ENCODE measurements at places on chromosomes 5 and 9.

- no peak for DNase-seq
Observed at GRCh38 chr5:61737301-61737963, 405.4 kb downstream of the ZSWIM6 start.

DNA sequence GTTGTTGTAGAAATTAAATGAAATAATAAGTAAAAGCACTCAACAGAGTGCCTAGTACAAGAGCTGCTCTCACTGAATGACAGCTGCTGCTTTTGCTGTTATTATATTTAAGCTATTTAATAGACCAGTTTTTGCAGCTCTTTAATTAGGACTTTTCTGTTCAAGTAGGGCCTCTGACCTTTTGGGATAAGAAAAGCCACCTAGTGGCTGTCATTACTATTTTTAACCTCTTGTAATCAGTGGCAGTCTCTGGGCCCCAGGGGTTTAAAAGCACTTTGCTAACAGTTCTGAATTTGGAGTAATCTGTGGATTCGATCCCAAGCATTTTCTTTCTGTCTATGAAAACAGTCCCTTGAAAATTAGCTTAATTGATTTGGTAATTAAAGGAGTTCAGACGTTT is 121.1 kb downstream of the NUDT12 start:
- no peak for DNase-seq

DNA sequence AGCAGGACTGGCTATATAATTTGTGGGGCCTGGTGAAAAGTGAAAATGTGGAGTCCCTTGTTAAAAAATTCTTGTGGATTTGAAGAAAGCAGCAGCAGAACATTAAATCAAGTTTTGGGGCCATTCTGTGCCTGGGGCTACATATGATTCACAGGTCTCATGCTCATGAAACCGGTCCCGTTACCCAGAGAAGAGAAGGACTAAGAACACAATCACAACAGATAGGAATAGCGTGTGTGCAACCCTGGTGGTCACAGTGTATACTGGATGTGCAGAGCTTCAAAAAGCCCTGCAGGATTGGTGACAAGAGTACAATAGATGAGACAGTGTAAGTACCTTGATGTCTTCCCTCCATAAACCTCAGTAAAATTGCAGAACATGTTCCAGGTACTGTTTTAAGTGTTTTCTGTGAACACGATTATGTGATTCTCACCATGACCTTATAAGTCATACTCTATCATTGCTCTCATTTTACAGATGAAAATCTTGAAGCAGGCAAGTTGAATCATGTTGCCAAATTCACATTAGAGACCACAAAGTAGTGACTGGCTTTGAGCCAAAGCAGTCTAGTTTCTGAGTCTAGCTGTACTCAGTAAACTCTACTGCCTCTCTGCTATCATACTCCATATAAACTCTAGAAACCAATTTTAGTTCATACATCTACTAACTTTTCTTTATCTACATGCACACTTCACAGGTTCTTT is 636.5 kb downstream of the TAF11L14 start:
- no peak for DNase-seq

DNA sequence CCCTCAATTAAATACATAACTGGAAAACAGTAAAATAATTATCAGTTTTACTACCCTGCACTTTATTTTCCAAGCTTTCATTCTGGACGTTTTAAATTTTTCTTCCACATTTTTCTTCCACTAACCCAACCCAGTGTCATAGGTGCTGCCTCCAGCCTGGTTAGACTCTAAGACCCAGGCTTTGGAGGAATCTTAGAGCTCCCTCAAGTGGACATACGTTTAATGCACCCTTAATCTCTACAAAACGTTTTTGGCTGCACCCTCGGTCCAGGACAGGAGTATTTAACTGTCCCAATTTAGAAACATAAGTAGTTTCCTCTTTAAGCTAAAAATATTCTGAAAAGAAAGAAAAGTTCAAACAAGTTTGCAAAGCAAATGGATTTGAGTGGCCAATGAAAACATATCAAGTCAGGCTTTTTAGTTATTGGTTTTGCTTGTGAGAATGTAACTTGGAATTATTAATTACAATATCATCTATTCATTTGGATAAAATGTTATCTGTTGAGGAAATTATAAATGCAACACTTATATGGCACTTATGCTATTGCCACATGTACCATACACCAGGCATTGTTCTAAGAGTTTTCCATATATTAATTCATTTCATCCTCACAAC is 38.9 kb downstream of the CDH6 start:
- no peak for DNase-seq

GRCh38 chr5:35617435-35618303 is at the start of gene SPEF2:
SPEF2 (plus strand) TSS chr5:35617863; CDS start chr5:35617998, 135 bp downstream.
- DNase-seq = peak; percentile 77

GRCh38 chr9:86531273-86531970 is 177.2 kb upstream of the TUT7 start:
- no peak for DNase-seq

- DNase-seq = no peak
Observed at GRCh38 chr5:56450766-56451165, 217.6 kb upstream of the ANKRD55 start.

- no peak for DNase-seq
Observed at GRCh38 chr5:171750311-171750788, 35.3 kb upstream of the SMIM23 start.

DNA sequence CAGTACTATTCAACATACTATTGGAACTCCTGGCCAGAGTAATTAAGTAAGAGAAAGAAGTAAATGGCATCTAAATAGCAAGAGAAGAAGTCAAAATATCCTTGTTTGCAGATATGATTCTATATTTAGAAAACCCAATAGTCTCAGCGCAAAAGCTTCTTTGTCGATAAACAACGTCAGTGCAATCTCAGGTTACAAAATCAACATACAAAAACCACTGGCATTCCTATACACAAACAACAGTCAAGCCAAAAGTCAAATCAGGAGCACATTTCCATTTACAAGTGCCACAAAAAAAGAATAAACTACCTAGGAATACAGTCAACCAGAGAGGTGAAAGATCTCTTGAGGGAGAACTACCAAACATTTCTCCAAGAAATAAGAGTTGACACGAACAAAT is 1901.9 kb upstream of the ACO1 start:
- DNase-seq = no peak

DNA sequence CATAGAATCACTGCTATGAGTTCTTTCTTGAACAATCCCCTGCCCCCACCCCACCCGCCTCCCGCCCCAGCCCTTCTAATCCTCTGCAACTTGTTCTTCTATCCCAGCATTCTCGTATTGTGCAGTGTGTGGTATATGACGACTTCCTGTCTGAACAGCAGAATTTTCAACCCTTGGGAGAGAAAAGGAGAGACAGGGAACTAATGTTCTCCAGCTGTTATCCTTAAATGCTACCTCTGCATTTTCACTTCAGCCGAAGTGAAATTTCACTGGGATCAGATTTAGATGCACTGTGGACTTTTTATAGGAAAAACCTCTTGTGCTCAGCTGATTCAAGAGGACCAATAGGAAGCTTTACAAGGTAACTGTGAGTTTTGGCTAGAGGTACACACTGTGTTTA is 2.2 kb downstream of the FBXL7 start:
- no peak for DNase-seq

DNA sequence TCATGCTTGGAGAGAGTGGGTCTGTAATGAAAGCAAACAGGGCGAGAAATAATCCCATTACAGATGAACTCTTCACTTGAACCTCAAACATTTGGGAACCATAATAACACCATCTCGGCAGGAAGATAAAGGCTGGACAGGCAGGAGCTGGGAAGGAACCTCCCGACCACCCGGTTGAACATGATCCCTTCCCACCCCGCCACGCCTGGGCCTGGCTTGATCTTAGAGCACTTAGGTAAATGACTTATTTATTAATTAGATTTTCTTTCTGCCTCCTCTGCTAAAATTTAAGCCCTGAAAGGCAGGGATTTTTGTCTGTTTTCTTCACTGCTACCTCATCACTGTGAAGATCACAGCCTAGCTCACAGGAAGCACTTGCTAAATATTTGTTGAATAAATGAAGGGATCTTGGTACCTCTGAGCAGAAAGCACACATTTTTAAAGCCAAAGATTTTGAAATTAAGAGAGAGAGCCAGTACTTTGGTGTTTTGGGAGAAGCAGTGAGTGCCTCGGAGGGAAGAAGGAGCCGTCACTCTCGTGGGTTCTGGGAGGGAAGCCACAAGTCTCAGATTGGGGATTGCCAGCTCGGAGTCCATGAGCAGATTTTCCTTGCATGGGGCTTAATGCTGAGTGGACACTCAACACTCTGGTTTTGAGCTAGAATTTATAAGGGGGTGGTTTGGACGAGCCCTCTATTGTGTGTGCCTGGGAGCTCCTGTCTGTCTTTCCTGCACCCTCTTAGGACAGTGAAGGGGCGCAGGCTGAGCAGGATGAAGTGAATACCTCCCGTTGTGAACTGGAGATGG is 133.3 kb downstream of the MACROH2A1 start:
- DNase-seq = no peak

- DNase-seq = no peak
Observed at GRCh38 chr5:167594750-167595149, 696.7 kb upstream of the WWC1 start.

DNA sequence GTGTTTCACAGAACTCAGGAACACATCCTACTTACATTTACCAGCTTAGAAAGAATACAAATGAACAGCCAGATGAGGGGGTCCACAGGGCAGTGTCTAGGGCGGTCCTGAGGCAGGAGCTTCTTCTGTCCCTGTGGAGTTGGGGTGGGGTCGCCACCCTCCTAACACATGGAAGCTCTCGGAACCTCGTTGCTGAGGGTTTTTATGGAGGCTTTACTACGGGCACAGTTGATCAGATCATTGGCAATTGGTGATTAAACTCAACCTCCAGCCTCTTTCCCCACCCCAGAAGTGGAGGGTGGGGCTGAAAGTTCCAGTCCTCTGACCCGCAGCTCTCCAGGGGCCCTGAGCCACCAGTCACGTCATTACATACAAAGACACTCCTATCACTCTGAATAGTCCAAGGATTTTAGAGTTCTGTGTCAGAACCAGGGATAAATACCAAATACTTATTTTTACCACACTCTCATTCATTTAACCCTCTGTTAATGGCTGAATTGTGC is 156.9 kb downstream of the COL23A1 start:
- no peak for DNase-seq

DNA sequence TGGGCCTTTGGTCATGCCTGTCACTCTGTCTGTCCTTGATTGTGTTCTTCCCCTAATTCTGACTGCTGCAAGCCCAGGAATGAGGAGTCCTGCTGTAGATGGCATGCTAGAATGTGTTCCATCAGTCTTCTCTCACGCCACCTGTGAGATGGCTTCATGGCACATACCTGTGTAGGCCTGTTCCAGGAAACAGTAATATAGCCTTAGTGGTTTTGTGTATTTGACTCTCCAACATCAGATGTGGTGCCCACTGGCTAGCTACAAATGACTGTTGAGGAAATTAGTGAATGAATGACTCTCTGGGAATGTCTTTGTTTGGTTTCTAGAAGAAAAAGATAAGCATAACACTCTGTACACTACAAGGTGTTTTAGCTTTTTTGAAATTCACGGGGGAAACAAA is 367.5 kb downstream of the KDM4C start:
- DNase-seq = no peak

- no peak for DNase-seq
Observed at GRCh38 chr9:93619272-93619775, 42.9 kb downstream of the PHF2 start.

DNA sequence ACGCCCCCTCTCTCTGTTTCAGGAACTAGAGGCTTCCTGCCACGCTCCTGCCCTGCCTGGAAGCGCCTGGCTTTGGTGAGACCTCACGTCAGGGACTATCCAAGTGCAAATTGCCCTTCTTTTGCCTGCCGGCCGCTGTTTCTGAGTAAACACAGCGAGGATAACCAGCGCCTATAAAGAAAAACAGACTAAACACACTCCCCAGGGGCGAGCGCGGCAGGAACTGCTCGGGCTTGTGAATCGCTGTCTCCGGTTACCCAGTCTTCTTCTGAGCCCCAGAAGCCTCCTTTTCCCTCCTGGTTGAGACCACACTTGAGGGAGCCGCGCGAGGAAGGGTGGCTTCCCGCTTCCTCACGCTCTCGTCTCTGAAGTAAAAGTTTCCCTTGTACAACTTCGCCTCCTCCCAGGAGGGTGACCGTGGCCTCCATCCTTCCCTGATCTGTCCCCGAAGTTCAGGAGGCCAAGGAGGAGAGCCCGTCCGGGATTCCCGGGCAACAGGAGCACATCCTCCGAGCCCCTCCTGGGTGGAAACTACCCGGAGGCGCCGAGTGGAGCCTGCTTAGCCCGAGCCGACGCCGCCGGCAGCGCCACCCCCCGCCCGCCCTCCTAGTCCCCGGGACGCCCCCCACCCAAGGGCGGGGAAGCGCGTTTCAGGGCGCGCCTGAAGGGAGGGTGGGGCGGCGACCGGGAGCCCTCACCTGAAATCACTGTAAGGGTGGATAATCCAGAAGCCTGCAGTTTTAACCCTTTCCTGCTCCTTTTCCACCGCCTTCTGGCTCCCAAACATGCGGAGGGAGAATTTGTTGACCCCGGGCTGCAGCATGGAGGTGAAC is 993 bp downstream of the HCN1 start:
- DNase-seq = no peak

GRCh38 chr5:181160152-181160754 is 12.9 kb downstream of the OR2V2 start:
- DNase-seq = peak; percentile 88

- no peak for DNase-seq
Observed at GRCh38 chr5:22250528-22250927, 602.6 kb downstream of the CDH12 start.

DNA sequence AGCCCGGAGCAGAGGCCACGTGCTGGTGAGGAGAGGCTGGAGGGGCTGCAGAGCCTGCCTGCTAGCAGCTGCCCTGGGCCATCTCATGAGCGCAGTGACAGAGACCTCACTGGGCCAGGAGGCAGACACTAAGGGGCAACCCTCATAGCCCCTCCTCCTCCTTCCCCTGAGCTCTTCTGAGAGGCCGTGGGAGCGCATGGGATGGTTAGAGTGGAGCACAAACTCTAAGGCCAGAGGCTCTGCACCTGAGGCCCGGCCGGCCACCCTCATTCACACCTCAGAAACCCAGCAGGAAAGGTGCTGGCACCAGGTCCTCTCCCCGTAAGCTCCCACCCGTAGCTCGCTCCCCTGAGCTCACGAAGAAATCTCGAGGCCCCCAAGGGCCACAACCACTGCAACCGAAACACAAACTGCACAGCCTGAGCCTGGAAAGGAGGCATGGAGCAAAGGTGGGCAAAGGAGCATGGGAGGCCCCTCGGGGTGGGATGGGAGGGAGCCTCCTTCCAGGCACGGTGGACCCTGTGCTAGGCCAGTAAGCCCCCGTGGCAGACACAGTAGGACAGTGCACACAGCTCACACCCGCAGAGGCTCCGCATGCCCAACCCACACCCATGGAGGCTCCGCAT is 17.7 kb downstream of the CAMSAP1 start:
- DNase-seq = no peak

GRCh38 chr9:109708451-109708945 is 71.5 kb upstream of the PALM2AKAP2 start:
- no peak for DNase-seq

DNA sequence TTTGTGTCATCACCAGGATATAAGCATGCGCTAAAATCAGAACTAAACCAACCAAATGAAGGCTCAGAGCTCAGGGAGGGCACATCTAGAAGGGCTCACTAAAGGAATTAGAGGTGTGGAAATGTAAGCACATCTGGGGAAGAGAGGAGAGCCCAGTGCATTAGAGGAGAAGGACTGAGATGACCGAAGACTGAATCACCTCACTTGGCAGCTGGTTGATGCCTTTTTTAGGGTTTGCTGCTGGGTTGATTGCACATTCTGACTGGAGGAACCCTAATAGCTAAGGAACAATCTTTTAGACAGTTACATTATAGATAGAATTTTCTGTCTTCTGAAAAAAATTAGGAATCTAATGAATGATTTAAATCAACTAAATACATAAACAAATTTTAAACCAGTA is 8.2 kb upstream of the IFNA21 start:
- DNase-seq = no peak
